ENCODE measurements at places on chromosomes 13 and 19. TPM values are rescaled to one million over a fixed set of nuclear protein-coding genes. Genes with fewer than 3 reads are reported as not detected.

DNA sequence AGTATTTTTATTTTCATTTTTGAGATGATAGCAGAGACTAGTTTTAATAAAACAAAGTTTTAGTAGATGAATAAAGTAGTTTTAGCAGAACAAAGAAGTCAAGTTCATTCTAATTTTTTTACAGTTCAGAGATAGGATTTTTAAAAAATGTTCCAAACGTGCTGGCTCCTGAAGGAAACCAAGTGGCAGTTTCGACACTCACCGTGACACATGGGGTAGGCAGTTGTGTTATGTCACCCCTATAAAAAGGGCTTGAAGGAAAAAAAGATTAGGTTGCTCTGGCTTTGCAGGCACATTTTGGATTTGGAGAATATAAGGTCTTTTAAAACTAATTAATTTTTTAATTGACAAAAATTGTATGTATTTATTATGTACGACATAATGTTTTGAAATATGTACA is 305.2 kb downstream of the NDFIP2 start:
- no peaks in the 10 kb centered on the region for H3K4me1 ChIP-seq
- H3K27me3 ChIP-seq, result no peaks in the 10 kb centered on the region
- no peak for DNase-seq
- H3K27ac ChIP-seq, result no peak overlapping the region
- H3K36me3 ChIP-seq, result no peaks in the 10 kb centered on the region
- H3K4me3 ChIP-seq, result no peak overlapping the region

DNA sequence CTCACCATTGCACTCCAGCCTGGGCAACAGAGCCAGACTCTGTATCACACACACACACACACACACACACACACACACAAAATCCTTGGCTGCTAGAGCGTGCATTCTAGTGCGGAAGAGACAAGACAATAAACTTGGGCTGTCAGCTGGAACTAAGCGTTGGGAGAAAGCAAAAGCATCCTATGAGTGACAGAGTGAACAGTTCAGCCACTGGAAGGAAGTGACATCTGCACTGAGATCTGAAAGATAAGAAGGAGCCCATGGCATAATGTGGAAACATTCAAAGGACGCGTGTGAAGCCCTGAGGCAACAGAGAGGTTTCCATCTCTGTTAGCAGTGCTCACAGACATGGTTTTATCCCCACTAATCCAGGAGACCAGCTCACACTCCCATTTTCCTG is 3.5 kb upstream of the SLC1A5 start:
- no peaks in the 10 kb centered on the region for H3K36me3 ChIP-seq
- H3K4me1 ChIP-seq, result peaks cover 3% of the 10 kb centered on the region
- no peak overlapping the region for H3K4me3 ChIP-seq

DNA sequence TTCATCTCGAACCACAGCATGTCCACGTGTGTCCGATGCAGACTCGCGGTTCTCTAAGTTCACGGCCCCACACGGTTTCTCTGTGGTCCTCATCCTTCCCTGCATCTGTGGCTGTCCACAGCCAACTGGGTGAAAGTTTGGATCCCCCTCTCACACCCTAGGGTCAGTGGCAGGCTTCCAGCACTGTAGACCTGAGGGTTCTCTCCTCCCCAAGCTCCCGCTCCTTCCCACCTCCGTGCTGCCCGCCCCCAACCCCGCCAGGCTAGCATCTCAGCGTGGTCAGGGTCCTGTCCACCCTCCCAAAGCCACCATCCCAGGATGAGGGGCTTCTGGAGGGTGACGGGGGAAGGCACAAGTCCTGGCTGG is 3.0 kb downstream of the ANGPTL4 start:
- no peak for DNase-seq
- no peak overlapping the region for H3K27ac ChIP-seq
- H3K27me3 ChIP-seq, result no peaks in the 10 kb centered on the region

GRCh38 chr13:34161931-34162543 is 344.1 kb downstream of the RFC3 start:
- H3K27me3 ChIP-seq, result no peaks in the 10 kb centered on the region
- H3K4me1 ChIP-seq, result no peaks in the 10 kb centered on the region
- H3K27ac ChIP-seq, result no peak overlapping the region
- H3K4me3 ChIP-seq, result no peak overlapping the region
- no peak for DNase-seq
- H3K36me3 ChIP-seq, result no peaks in the 10 kb centered on the region

GRCh38 chr19:39679791-39680168 is 24.1 kb downstream of the LGALS16 start:
- H3K27ac ChIP-seq, result no peak overlapping the region
- H3K4me1 ChIP-seq, result peaks cover 38% of the 10 kb centered on the region
- no peaks in the 10 kb centered on the region for H3K36me3 ChIP-seq

The ERICH4 gene
- not detected for total RNA-seq

The TSEN34 gene
- total RNA-seq, result 28.1 TPM
